EL (cell line): ENCODE measurements at places on chromosomes 7 and 10.

GRCh38 chr10:80324891-80325364 is 31.6 kb downstream of the DYDC1 start:
- no peak for DNase-seq

GRCh38 chr7:83947260-83947659 is 247.3 kb downstream of the SEMA3A start:
- peak; percentile 18 for DNase-seq

- DNase-seq, result no peak
These were observed 63.1 kb downstream of the ZNF37A start for GRCh38 chr10:38157270-38157685.

DNA sequence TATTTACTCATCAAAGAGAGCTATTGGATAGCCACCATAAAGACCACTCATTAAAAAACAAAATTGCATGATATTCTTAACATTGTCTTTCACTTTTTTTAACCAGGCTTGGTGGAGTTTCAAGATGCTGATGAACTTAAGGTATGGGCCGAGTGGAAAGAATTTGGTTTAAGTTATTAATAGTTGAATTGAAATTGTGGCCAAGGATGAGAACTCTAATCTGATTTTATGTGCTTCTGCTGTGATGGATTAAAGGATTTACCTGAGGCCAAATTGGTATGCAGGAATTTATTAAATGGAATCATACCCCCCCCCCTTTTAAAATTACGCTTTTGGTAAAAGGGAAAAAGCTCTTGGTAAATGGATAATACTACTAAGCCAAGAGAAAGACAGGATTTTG is 33.8 kb upstream of the TOMM7 start:
- DNase-seq, result no peak

DNA sequence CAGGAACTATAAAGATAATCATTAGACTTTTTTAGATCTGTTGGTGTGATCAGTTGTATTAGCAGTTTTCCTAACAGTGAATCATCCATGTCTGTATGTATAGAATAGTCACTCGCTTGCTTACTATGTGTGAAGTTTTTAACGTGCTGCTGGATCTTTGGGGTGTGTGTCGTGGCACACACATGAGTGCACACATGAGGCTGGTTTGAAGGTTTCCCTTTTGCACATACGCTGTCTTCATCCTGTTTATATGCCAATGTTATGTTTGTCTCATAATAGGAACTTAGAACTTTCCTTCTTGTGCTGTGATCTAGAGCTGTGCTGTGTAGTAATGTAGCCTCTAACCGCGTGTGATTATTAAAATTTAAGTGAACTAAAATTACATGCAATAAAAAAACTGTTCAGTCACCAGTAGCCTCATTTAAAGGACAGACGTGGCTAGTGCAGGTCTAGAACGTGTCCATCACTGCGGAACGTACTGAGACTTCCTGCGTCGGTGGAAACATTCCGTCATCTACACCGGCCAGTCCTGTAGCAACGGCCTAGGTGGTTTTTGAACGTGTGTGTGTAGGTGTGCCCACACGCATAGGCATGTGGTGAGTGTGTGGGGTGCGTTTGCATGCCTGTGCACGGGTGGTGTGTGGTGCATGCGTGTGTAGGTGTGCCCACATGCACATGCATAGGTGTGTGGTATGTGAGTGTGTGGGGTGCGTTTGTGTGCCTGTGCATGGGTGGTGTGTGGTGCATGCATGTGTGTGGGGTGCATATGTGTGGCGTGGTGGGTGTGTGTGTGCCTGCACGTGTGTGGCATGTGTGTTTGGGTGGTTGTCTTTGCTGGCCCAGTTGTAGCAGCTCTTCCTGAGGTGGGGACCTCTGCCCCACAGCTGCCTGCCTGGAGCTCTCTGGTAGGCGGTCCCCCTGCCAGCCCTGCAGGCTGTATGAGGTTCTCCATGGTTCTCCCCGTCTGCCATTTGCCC is 56.6 kb downstream of the INPP5A start:
- DNase-seq, result no peak

DNA sequence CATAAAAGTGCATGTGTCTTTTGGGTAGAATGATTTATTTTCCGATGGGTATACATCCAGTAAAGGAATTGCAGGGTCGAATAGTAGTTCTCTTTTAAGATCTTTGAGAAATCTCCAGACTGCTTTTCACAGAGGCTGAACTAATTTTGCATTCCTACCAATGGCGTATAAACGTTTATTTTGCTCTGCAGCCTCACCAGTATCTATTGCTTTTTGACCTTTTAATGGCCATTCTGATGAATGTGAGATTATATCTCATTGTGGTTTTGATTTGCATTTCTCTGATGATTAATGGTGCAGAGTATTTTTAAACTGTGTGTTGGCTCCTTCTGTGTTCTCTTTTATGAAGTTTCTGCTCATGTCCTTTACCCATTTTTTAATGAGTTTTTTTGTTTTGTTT is 1020.1 kb downstream of the NXPH1 start:
- DNase-seq, result no peak

GRCh38 chr7:98992076-98992475 is 113.7 kb downstream of the TRRAP start:
- no peak for DNase-seq

DNA sequence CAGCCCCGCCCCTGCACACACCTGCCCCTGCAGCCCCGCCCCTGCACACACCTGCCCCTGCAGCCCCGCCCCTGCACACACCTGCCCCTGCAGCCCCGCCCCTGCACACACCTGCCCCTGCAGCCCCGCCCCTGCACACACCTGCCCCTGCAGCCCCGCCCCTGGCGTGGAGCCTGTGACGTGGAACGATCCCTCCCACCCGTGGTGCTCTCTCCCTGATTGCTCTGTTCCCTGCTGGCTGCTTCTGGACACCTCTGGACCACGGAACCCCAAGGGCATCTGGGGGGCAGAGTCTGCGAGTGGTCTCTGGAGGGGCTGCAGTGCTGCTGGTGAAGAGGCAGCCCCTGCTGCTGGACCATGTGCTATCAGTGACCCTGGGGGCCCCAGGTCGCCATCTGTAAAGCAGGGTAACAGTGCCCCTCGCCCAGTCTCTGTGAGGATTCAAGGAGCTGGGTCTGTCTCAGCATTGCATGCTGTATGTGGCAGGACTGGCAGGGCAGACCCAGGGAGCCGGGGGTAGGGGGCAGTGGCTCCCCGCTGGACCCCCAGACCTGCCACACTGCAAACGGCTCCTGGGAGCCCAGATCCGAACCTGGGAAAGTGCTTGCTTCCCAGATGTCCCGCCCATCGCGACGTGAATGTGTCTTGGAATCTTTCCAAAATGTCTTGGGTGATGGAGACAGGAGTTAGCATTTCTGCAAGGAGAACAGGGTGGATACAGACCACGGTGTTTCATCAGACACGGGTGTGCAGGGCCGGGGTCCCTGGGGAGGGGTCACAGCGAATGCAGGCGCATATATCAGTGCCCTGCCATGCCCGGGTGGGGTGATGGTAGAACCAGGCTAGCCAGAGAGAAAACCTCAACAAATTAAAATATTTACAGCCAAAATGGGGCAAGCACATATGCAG is 27.9 kb upstream of the NKX6-2 start:
- DNase-seq, result no peak

GRCh38 chr7:119556436-119556835 is 716.5 kb upstream of the KCND2 start:
- no peak for DNase-seq

GRCh38 chr7:122013065-122013464 is 131.0 kb downstream of the AASS start:
- DNase-seq, result no peak

DNA sequence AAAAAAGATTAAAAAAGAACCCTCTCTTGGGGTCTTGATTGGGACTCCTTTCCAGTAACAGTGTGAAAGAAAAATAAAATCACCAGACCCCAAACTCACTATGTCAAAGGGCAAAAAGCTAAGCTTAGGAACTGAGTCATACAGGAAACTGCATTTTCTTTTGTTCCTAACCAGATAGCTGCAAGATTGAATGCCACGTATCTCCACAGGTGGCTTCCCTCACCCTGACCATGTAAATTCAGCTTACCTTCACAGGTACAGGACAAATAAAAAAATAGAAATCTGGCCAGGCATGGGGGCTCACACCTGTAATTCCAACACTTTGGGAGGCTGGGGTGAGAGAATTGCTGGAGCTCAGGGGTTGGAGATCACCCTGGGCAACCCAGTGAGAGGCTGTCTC is 32.5 kb upstream of the EIF4H start:
- no peak for DNase-seq

DNA sequence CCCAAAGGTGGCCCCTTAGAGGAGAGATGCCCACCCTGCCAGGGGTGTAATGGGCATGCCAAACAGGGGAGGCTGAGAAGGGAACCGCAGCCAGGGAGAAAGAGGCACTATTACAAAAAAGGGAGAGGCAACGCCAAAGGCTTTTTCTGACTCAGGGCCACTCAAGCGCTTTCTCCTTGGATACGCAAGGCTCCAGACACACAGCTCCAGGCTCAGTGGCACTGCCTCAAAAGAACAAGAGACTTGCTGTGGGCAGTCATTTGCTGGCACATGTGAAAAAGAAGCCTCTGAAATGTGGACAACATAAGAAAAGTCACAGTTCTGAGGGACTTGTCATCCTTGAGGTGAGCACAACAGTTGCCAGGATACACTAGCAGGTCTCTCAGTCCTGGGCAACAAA is 128.4 kb downstream of the DGKI start:
- no peak for DNase-seq

DNA sequence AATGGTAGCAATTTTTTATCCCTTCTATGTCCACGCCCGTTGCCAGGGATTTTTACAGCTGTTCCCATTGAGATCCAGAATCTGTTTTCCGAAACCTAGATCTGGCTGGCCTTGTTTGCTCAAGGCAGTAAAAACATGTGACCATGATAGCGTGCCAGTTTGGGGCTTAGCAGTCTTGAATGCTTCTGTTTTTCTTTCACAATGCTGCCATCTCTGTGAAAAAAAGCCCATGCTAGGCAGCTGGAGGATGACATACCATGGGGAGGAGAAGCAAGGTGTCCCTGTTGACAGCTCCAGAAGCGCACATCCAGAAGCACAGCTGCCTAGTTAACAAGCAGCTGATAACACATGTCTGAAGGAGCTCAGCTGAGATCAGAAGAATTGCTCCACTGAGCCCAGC is 2.2 kb upstream of the ZNF92 start:
- DNase-seq, result no peak

- DNase-seq, result no peak
These were observed 23.9 kb upstream of the CYP2C19 start for GRCh38 chr10:94738588-94738987.

DNA sequence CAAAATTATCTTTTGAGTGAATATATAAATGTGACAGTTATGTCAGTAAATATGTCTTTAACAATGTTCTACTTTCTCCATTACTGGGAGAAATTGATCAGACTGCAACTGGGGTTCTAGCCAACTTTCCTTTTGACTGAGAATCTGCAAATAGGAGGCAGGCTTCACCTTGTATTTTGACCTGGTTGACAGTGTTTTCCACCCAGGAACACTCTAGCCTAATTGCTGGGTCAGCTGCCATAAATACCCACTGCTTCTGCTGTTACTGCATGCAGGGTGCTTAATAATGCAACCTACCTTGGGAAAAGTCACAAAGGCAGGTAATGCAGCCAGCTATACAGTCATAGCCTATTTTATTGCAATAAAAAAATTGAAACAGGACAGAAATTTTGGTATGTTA is 319.0 kb downstream of the DGKB start:
- DNase-seq, result no peak

GRCh38 chr7:13850185-13850752 is 139.2 kb downstream of the ETV1 start:
- DNase-seq, result peak; percentile 94

DNA sequence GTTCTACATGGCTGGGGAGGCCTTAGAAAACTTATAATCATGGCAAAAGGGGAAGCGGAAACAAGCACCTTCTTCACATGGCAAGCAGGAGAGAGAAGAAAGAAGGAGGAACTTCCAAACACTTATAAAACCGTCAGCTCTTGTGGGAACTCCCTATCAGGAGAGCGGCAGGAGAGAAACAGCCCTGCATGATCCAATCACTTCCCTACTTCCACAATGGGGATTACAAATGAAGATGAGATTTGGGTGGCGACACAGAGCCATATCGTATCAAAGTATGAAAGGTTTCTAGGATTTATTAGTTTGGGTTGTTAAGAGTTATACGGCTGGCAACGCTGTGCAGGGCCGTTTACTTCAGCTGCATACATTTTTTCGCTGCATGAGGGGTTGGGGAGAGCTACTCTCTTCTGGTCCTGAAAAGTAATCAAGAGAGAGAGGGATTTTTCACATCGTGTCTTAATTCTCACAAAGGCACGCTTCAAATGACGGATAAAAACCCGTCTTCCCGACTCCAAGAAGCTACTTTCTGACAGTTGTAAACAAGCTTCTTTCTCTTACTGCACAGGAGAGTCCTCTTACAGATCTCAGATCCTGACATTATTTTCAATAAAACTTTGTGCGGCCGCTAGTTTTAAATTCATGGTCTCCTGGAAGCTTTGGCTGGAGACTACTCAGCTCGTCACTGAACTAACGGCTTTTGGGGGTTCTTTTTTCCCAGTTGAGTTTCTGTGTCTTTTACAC is 751 bp upstream of the GTPBP10 start:
- DNase-seq, result peak; percentile 44

- peak; percentile 92 for DNase-seq
These were observed 96.4 kb downstream of the FAS start for GRCh38 chr10:89086801-89087521.

DNA sequence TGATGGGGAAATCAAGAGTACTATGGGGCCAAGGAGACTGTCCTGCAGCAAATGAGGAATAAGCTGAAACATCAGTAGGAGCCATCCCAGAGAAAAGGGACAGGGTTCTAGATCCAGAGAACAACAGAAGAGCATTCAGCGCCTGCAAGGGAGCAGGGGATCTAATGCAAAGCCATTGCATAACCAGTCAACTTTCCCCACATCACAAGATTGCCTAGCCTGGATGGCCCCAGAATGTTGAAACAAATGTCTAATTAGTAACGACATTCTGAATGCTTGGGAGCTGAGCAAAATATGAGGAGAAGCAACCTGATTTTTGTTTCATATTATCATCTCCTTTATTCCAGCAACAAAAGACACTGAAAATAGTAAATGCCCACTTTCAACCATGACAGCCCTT is 2.7 kb upstream of the MPP7 start:
- no peak for DNase-seq

- DNase-seq, result peak; percentile 84
These were observed 49.9 kb upstream of the COL1A2 start for GRCh38 chr7:94344826-94345225.

DNA sequence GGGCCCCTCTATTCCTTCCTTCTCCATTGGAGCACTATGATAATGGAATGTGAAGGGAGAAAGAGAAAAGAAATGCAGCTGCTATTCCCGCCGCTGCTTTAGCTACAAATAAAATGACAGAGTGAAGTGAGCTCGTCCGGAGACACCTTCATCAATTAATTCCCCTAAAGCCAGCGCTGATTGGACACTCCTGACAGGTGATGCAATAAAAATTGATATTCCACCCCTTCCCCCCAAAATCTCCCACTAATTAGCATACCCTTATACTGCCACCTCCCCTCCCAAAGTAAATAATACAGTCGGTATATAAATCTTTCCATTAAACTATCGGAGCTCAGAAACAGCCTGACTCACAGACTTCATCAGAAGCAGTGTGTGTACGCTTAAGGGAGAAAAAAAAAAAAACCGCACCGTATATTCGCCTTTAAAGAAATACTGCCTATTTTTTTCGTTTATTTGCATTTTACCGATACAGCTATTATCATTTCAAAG is 7.3 kb downstream of the SKIDA1 start:
- peak; percentile 44 for DNase-seq
